Osteoblast (primary cell): ENCODE measurements at places on chromosomes 2 and 18. TPM values are rescaled to one million over a fixed set of nuclear protein-coding genes. Genes with fewer than 3 reads are reported as not detected.

- DNase-seq: no peak
Observed at GRCh38 chr2:26059542-26059941, 25.7 kb downstream of the RAB10 start.

DNA sequence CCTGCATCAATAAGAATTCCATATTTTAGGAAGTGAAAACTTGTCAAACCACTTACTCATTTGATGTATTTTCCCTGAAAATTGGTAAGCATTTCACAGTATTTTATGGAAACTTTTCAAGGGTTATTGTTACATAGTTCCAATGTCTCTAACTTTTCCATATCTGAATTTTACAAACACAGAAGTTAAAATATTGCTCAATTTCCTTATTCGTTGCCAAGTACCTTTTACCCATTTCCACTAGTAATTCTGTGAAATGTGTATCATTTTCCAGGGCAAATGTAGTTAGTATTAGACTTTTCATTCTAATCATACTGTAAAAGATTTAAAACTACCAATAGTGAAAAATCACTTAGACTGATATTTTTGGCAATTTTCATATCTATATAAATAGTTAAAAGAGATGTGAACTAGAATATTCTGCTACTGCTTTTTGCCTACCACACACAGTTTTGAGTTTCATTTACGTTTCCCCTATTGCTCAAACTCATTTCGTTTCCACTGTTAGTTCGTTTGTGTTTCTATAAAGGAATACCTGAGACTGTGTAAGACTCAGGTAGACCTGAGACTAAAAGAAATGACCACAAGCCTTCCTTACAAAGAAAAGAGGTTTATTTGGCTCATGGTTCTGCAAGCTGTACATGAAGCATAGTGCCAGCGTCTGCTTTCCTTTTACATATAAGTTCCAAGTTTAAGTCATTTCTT lies 86.3 kb downstream of the PMS1 start:
- peak; percentile 47 for DNase-seq

GRCh38 chr18:36533446-36534153 lies 236.1 kb downstream of the FHOD3 start:
- DNase-seq: no peak

GRCh38 chr18:73691118-73691517 lies 456.5 kb downstream of the FBXO15 start:
- DNase-seq: peak; percentile 60

The ZAP70 gene
- total RNA-seq: under 0.01 TPM in 2 replicates

GRCh38 chr18:13642440-13642827 lies 83.9 kb downstream of the FAM210A start:
- DNase-seq: peak; percentile 45

GRCh38 chr2:196489371-196489770 lies 150.1 kb upstream of the CCDC150 start:
- no peak for DNase-seq

- DNase-seq: no peak
Observed at GRCh38 chr18:58687871-58688308, 16.6 kb downstream of the MALT1 start.

The NOSTRIN gene
- total RNA-seq: 0.59 and 1.4 TPM in 2 replicates

DNA sequence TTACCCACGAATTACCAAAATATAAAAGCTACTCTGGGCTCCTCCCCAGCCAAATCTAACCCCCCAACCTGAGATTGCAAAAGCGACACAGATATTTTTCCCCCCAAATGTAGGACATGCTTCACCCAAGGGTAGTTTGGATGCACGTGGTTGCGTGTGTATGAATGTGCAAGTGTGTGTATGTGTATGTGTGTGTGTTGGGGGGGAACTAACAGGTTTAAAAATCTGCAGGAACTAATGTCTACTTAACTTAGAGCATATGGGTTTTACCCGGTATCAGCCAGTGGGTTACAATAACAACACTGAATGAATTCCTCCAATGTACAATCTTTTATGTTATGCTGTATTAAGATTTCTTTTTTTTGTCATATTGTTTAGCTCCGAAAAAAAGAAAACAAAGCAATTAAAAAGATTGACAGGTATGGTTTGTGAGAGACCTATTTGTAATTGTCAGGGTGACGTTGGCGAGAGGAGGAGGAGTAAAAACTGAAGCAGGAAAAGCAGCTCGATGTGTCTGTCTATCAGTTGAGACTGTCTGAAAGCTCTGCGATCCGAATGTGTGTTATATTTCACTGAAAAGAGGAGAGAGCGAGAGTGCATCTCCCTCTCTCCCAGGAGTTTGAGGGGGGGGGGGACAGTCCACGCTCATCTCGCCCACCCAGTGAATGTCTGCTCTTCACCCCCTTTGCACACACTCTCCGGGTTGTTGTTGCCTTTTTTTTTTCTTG lies at the start of gene TSHZ1:
Gene TSHZ1, plus strand, starts transcription at position 524 of the 728 bp plus-strand sequence. CDS start 1,080 bp downstream, outside the sequence.
- peak; percentile 99 for DNase-seq

The APOB gene
- total RNA-seq: under 0.01 TPM in 2 replicates
